ENCODE measurements at places on chromosomes 1 and 21. TPM values are rescaled to one million over a fixed set of nuclear protein-coding genes. Genes with fewer than 3 reads are reported as not detected.

DNA sequence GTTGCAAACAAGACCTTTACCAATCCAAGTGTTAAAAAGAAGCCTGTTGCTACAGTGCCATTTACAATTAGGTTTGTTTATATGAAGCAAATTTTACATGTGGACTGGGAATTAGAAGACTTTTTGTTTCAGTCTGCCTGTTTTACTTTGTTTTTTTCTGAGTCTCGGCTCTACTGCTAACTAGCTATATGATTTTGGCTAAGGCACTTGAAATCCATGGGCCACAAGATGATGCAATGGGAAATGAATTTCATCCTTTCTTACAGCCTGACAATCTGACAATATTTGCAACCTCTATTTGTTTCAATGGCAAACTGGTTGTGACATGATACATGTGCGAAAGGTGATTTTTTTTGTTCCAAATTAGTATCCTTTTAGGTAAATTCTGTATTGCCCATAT, 3.7 kb upstream of the PEX11B start:
- DNase-seq, result no peak

PROK1 gene
- not detected for total RNA-seq

- DNase-seq, result no peak
Observed at GRCh38 chr1:246254854-246255253, 252.2 kb downstream of the SMYD3 start.

DNA sequence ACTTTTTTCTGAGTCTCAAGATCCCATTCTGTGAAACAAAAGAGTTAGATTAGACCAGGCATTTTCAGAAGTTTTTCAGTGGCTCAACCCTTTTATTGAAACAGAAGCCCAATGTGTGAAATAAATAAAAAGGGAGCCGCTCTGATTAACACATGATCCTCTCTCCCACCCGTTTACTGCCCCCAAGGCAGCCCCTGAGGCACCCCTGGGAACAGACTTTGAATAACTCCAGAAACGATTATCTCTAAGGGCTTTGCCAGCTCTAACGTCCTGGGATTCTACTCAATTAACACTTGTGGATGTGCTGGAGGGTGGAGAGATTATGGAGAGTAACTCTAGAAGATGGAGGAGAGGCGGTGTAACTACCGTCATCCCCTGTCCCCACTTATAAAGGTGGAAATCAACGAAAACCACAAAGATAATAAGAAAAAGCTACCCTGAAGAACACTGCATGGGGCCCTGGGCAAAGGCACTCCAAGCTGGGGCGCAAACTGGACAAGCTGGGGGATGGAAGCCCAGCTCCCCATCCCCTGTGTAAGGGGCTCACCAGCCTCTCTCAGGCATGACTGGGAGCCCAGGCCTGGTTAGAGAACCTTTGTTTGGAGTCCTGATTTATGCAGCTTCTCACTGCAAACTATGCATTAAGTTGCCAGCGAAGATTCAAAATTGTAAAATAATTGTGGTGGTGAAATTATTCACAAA, 39.0 kb upstream of the GRIK3 start:
- DNase-seq, result no peak

DNA sequence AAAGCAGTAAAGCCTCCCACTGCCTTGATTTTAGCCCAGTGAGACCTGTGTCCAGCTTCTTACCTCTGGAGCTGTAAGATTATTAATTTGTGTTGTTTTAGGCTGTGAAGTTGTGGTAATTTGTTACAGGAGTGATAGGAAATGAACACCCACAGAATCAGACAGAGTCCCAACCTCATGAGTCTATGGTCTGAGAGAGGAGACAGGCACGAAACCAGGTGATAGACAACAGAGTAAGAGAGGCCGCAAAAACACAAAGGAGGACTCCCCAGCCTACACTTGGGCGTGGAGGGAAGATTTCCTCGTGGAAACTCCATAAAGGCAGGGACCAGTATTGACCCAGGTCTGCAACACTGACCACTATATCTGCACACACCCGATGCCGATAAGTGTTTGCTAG, 234.6 kb upstream of the JUN start:
- no peak for DNase-seq

GRCh38 chr1:179053486-179053885, 27.8 kb downstream of the FAM20B start:
- DNase-seq, result no peak

- peak; percentile 87 for DNase-seq
Observed at GRCh38 chr1:45892068-45892785, 88.8 kb downstream of the MAST2 start.

- DNase-seq, result peak; percentile 92
Observed at GRCh38 chr1:111733183-111733991, 5.8 kb downstream of the INKA2 start.

DNA sequence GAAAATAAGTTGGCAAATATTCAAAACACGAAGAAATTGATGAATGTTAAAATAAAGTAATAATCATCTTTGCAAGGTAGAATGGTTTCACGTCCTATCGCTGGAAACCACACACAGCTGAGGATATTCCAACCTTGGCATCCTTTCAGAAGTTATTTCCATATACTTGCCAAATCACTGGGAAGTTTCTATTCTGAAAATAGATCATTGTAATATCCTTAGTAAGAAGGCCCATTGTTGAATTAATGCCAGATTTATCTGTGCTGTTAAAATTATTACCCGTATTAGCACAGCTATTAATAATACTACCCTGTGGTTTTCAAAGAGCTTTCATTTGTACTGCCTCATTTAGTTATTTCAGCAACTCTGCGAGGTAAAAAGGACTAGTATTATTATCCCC, 81.1 kb downstream of the OLFM3 start:
- no peak for DNase-seq

PLOD1 gene
- 70.1 TPM for total RNA-seq

CR1L gene
- not detected for total RNA-seq

- DNase-seq, result no peak
Observed at GRCh38 chr1:244445320-244446181, 6.2 kb downstream of the ADSS2 start.

DNA sequence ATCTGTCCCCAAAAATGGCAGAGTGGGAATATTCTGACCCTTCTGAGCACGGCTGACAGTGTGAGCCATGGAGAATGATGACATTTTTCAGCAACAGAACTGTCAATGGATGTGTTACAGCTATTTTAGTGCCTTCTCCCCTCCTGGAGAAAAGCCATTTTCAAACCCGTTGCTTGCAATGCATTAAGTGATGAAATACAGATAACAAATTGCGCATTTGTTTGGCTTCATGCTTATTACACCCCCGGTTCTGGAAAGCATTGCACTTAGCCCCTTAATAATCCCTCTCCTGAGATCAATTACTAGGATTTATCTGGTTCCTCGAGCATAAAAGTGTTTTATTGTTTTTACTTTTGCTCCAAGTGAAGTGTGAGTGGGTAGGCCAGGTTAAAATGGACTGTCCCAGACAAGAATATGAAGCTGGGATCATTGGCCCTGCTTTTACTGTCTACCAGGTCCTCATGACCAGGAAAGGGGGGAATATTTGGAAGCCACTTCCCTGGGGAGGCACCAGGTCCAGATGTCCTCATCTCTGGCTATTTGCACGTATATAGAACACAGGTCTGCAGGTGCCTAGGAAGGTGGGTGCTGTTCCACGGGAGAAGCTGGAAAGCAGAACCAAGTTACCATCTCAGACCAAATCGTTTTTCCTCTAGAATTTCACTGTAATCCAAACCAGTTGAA, 37.5 kb upstream of the HHAT start:
- no peak for DNase-seq

GRCh38 chr1:210687582-210688279, 359.0 kb downstream of the HHAT start:
- DNase-seq, result no peak

- no peak for DNase-seq
Observed at GRCh38 chr1:70385477-70385876, 25.6 kb upstream of the CTH start.

GRCh38 chr1:151416231-151416630, 16.9 kb downstream of the PSMB4 start:
- DNase-seq, result no peak

DNA sequence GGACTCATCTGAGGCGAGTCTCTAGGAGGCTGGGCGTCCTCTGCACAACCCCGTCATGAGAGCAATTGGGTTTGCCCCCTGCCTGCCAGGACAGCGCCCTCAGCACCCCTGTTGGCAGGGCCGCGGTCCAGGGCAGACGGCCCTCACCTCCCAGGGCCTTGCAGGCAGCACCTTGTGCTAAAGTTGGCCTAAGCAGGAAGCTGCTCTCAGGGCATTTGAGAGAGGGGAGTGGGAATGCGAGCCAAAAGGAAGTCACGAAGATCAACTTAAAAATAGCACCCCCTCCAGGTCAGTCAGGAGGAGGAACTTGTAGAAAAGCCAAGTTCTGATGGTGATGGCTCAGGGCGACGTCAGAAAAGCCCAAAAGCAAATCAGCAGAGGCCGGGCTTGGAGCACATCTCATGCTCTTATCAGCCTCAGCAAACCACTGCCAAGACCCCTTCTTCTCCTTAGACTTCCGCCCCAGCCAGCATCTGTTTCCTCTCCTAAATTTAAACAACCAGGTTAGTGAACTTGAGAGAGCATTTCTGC, 12.6 kb upstream of the ADORA3 start:
- DNase-seq, result no peak

FASLG gene
- total RNA-seq, result not detected

- DNase-seq, result no peak
Observed at GRCh38 chr1:113429461-113430153, 39.3 kb downstream of the MAGI3 start.

- DNase-seq, result no peak
Observed at GRCh38 chr1:19343617-19344350, 31.7 kb downstream of the SLC66A1 start.

GRCh38 chr1:27402349-27402754, 9.9 kb downstream of the GPR3 start:
- DNase-seq, result peak; percentile 41

WDR64 gene
- total RNA-seq, result not detected

GRCh38 chr21:9738527-9738926, 782.9 kb upstream of the TPTE start:
- no peak for DNase-seq

DNA sequence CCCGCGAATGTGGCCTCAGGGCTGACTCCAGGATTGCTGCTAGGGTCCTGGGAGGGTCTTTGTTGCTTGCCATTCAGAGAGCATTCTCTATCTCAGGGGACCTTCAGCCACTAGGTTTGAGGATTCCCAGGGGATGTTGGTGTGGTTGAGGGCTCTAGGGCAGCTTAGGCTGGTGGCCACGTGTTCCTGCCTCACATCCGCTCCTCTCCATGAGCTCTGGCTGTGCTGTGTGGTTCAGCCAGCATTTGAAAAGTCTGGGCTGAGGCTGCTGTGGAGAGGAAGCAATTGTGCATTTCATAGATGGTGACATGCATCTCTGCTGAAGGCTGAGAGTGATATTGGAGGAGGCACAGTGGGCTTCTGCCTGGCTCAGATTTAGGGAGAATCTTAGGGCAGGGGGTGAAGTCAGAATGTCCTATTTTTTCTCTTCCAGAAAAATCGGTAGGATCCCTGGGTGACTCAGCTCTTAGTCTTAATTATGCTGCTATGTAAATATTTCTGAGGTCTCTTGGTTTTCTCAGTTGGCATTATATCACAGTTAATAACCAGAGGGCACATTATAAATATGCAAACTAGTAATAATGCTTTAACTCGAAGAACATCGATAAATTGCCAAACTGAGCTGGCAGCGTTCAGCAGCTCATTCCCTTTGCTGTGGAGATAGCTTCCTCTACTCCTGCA, 182.3 kb downstream of the CAMTA1 start:
- no peak for DNase-seq

- no peak for DNase-seq
Observed at GRCh38 chr1:8461351-8462110, 143.6 kb downstream of the SLC45A1 start.

- no peak for DNase-seq
Observed at GRCh38 chr1:91020486-91020885, 1.3 kb downstream of the ZNF644 start.

GRCh38 chr1:40301541-40302299, 15.4 kb downstream of the COL9A2 start:
- DNase-seq, result no peak

DNA sequence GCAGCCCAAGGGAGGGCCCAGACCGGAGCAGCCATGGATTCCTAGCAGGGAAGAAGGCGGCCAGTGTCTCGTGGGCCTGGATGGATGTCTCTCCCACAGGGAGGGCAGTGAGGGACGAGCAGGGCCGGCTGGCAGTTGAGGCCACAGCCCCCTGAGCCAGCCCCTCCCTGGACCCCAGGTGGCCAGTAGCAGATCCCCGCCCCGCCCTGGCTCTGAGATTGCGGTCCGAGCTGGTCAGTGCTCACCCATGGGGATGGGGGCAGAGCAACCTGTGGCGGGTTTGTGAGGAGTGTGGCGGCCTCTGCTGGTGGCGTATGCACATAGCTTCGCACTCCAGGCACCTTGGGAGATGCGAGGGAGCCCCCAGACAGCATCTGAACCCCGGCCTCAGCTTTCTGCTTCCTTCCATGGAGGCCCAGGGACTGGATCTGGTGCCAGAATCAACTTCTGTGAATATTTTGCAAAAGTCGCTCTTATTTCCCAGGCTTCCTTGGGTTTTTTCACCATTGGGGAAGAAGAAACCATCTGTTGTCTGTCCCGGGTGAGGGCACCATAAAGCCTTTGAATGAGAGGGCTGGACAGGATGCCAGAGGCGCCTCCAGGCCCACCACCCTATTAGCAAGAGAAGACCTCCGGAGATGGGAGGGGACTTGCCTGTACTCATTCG, 8.4 kb upstream of the KCNN3 start:
- peak; percentile 48 for DNase-seq

DNA sequence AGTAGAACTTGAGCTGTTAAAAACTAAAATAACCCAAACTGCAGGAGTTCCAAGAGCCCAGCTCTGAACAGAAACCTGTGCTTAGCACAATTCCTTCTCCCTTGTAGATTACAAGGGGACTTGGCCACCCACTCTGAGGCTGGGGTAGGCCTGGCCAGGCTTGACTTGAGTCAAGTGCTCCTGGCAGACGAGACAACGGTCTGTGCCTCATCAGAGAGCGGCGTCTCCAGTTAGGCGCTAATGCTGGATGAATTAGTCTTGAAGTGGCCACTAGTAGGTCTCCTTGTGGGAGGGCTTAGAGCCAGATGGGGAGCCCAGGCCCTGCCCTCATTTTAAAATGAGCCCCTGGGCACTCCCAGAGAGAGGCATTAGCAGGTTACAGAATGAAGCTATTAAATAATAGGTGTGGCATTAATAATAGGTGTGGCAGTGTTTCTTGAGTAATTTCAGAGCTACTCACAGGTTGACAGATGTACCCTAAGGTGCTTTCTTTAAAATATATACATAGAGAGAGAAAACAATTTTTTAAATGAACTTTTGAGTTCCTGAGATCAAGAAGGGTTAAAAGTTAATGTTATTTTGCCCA, 1.1 kb downstream of the EEIG2 start:
- peak; percentile 9 for DNase-seq

DEPDC1 gene
- 28.0 TPM for total RNA-seq

DNA sequence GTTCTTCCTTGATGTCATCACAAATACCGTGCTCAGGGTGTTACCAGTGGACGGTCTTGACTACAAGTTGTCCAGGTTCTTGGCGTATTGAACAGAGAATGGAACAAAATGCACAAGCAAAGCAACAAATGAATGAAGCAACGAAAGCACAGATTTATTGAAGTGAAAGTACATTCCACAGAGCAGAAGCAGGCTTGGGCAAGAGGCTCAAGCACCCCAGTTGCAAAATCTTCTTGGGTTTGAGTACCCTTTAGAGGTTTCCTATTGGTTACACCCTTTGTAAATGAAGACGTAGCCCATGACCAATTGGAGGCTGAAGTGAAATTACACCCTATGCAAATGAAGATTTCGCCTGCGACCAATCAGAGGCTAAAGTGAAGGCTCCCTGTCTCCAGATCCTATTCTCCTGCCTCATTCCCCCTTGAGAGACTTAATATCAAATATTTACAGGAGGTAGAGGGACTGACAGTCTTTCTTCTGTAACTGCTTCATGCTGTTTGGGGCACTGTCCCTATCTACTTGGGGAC, 38.3 kb downstream of the YY1AP1 start:
- DNase-seq, result no peak

GRCh38 chr21:46500224-46500861, 41.7 kb downstream of the DIP2A start:
- DNase-seq, result peak; percentile 12
